ENCODE measurements at places on chromosomes 7 and 10.

GRCh38 chr7:55097100-55097499 lies 78.3 kb downstream of the EGFR start:
- no peak for DNase-seq

DNA sequence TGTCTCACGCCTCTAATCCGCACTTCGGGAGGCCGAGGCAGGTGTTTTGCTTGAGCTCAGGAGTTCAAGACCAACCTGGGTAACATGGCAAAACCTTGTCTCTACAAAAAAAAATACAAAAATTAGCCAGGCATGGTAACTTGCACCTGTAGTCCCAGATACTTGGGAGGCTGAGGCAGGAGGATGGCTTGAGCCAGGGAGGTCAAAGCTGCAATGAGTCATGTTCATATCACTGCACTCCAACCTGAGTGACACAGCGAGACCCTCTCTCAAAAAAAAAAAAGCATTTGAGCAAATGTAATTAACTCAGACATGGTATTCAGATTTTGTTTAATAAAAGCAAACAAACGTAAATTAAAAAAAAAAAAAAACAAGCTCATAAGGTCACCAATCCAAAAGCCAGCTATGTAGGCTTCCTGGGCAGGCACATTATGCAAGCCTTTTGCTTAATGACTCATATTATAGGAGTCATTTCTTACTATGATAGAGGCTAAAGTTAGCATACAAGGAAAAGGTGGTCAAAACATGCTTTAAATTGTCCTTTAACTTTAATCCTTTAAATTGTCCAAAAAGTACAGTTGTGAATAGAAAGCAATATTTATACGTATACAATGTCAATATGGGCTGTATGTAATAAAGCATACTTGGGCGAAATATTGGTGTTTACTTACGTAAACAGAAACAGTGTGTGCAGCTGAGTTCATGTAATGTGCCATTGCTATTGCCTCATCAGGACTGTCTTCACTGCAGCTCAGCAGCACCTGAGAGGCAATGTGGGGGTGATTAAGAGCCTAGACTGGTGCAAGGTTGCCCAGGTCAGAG lies 13.0 kb downstream of the AKR1D1 start:
- DNase-seq = no peak

DNA sequence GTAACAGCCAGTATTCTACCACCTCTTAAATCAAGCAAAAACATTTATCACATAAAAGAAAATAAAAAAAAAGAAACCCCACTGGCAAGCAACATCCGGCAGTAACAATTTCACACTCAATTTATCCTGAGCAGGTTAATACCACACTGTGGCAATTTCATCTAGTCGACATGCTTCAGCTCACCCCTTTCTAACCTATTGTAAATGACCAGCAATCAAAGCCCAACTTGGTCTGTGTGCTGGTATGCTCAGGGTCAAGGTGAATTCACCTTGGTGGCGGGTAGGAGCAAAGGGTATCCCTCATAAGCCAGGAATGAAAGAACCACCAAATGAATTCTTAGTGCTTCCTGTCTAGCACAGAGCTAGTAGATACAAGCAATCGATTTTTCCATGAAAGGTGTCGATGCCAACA lies 109.1 kb upstream of the AFAP1L2 start:
- no peak for DNase-seq

GRCh38 chr10:16811765-16812164 lies 5.5 kb downstream of the RSU1 start:
- DNase-seq = no peak

DNA sequence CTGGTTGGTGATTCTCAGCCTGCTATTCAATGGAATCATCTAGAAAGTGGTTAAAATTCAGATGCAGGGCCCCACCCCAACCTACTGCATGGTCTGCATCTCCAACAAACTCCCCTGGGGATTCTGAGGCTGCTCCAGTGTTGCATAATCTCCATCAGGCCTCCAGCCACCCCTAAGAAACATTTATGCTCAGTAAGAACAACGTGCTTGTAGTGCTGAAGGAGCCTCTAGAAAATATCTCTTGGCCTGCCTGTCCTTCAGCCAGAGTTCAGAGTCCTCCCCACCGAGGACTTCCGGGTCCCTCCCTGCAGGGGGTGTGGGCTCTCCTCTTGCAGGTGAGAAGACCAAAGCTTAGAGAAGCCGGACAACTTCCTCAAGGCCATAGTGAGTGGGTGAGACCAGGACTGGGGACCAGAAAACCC lies 159.8 kb downstream of the SH3PXD2A start:
- no peak for DNase-seq

GRCh38 chr7:159197066-159197975 lies 52.7 kb upstream of the VIPR2 start:
- no peak for DNase-seq

- no peak for DNase-seq
These were observed 88.2 kb upstream of the CXCL12 start for GRCh38 chr10:44473146-44473545.

GRCh38 chr10:98384531-98385133 lies 30.4 kb downstream of the PYROXD2 start:
- no peak for DNase-seq

DNA sequence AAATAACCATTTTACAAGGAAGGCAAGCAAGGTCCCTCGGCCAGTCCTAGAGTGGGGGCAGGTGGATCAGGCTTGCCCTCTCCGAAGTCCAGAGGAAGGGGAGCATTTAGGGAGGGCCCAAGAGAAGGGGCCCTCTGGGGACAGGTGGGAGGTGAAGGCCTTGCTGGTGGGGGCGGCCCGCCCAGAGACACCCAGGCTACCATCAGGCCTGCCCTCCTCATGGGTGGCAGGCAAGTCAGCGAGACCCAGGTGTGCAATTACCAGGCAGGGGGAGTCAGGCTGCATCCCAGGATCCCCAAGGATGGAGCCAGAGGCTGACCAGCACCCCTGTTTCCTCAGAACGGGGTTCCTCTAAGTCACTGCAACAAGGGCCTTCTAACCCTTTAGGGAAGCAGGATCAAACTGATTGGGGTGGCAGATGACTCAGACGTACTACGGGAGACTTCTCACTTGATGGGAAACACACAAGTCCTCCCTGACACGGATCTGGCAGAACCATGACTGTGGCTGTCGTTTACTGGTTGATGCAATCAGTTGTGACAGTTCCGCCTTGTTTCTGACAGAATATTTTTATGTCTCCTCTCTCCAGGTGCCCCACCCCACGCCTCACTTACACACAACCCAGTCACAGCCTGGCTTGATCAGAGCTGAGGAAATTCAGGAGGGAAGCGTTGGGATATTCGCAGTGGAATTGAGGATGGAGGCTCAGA lies 8.2 kb downstream of the LOXL4 start:
- DNase-seq = peak; percentile 27

- DNase-seq = no peak
These were observed 138.7 kb downstream of the MAPK8 start for GRCh38 chr10:48444861-48445841.

DNA sequence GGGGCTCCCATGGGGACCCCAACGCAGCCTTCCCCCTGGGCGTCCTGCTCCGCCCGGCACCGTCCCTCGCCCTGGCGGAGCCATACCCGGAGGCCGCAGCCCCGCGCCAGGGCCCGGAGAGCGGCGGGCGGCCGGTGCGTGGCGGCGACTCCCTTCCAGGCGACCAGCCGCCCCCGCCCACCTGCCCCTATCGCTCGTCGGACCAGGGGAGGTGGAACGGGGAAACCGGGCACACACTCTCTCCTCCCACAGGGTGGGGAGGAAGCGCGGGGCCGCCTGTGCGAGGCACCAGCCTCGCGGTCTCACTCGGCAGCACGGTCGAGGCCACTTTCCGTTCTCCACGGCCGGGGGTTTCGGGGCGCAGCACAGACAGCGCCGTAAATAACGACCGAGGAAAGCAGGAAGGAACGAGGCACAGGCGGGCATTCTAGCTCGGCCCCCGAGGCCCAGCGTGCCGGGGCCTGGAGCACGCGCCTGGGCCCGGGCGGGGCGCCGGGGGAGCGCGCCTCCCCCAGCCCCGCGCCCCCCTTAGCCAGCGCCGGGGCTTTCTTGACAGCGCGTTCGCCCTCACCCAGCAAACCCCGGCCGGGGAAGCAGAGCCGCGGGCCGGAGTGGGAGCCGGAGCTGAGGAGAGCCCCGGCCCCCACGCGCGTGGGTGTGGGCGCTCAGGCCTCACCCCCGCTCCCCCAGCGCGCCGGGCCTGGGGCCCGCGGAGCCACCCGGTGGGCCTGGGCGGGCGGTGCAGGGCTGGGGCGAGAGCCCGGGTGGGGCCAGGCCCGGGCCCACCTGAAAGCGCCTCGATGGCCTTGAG lies 936 bp downstream of the IGF2BP3 start:
- no peak for DNase-seq

- no peak for DNase-seq
These were observed 9.8 kb downstream of the DHX32 start for GRCh38 chr10:125871338-125871737.

DNA sequence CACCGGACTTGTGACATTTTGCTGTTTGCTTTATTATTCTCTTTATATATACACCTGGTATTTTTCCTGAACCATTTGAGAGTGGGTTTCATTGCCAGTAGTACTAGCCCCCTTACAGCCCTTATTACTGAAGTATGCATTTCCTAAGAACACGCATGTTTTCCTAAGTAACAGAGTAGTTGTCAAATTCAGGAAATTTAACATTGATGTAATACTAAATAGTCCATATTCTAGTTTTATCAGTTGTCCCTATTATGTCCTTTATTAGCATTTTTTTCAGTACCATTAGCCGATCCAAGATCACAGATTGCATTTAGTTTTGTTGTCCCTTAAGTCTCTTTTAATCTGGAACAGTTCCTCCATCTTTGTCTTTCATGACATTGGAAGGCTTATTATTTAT lies 8.0 kb downstream of the KMT2E start:
- DNase-seq = no peak

- no peak for DNase-seq
These were observed 43.2 kb downstream of the HECW1 start for GRCh38 chr7:43155636-43156035.

Data from putamen (tissue), 1 donor.